Adipocyte (in vitro differentiated cells): ENCODE measurements at places on chromosomes 5 and 9.

DNA sequence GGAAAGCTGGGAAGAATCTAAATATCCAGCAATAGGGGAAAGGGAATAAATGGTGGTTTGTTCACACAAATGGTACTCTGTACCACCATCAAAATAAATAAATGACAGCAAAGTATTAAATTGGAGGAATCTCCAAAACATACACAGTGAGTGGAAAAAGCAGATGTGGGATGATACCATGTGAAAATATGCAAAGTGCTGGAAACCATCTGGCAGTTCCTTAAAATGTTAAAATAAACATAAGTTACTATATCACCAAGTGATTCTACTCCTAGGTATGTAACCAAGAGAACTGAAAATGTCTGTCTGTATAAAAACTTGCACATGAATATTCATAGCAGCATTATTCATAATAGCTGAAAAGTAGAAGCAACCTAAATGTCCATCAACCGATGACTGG is 41.9 kb upstream of the TEX48 start:
- DNase-seq, result peak; percentile 65

GRCh38 chr9:106535439-106535838 is 327.5 kb upstream of the ZNF462 start:
- no peak for DNase-seq

GRCh38 chr5:92652756-92653155 is 928.3 kb downstream of the NR2F1-AS1 start:
- DNase-seq, result peak; percentile 90

DNA sequence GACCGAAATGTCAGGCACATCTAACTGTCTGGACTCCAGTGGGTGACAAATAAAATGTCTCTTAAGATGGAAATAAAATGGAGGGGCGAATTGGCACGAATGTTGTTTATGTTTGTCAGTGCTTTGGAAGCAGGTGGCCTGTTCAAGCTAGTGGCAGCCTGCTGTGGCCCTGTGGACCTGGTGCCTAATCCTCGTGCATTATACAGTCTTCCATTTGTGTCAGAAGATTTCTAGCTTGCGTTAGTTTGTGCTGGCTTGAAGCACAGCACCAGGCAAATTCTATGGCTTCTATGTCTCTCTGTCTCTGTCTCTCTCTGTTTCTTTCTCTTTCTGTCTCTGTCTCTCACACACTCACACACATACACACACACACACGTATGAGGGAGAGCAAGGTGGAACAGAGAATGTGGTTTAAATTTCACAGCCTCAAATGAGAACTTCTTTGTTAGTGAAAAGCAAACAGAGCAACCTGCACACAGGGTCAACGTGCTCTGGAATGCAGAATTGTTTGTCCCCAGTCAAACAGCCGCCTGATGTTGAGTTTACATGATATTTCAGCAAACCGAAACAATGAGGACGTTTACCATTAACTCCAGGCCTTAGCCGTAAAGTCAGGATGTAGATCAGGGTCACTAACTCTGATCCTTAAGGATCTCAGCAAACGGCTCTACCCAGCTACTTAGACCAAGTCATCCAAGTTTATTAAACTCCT is 39.0 kb upstream of the CD180 start:
- no peak for DNase-seq

- DNase-seq, result no peak
Measured at GRCh38 chr5:52710972-52711596, 76.6 kb upstream of the ITGA1 start.

DNA sequence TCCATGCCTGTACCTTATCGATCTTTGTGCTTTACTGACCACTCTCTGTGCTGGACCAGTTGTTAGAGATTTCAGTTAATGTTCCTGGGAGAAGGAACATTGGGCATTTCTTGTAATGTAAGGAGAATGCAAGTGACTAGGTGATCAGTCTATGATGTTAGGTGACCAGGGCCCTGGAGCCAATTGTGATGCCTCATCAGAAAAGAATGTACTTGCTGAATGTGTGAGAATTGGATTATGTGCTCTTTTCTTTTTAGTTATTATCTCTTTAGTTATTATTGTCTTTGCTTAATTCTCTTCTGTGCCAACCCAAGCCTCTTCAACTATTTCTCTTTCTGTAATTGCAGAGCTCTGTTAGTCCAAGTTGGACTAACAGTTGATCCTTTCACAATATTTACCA is 92.9 kb downstream of the LRRC70 start:
- no peak for DNase-seq
